ENCODE measurements at places on chromosomes 13 and 19.

DNA sequence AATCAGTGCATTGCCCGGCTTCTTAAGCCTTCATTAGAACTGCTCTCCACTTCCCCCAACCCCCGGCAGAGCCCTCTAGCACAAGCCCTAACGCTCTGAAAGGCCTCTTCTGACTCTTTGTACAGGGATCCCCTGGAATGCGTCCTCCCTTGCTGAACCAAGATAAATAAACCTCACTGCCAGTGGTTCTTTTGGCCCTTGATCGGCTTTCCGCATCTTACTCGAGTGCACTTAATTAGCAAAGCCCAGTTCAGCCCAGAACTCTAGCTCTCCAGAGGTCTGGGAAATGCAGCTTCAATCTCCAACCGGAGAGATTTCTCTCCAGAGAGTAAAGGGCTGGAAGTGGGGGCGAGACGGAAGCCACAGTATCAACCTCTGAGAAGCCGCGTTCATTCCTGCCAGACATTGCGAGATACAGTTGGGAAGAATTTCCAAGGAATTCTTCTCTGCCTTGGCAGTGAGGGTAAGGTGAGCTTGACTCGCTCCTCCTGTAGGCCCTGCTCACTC, 8.7 kb upstream of the ZNF444 start:
- DNase-seq = no peak

DNA sequence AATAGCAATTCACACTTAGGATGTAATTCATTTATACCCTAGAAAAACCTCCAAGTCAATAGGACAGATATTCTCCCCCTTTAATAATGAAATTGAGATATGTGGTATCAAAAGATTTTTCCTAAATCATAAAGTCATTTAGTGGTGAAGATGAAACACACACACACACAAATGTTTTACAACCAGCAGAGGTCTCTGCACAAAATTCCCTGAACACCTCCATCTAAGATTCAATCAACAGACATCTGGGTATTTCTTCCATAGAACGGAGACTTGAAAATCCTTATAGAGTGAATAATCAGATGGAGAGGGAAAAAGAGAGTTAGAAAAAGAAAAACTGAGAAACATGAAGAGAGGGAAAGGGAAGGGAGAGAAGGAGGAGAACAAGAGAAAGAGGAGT, 52.8 kb downstream of the MYCBP2 start:
- no peak for DNase-seq

GRCh38 chr19:9485140-9485539, 13.3 kb downstream of the ZNF560 start:
- DNase-seq = no peak

GRCh38 chr13:66578305-66578704, 651.8 kb downstream of the PCDH9 start:
- DNase-seq = no peak

DNA sequence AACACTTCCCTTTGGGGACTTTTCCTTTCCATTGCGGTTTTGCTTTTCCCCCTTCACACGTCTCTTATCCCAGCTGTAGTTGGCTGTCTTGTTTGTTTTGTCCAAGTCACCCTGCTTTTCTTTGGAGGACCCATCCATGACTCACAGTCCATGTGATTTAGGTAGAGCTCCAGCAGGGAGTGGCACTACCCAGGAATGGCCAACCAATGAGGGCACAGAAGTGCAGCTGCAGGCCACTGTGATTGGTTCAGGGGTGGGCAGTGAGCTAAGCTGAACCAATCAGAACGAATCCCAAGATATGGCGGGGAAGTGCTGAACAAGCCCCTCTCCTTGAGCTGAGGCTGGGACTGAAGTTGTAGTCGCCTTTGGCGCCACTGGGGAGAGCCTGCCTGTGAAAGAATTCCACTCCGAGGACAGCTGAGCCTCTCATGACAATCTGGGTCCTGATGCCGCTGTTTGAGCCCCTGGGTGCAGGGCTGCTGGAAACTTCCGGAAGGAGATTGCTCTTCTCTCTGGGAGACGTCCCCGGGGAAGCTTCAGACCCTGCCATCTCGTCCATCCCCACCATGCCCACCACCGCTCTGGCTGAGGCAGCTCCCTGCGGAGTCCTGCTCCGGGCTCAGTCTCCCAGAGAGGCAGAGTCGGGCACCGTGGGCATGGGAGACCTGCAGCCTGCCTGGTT, 62.9 kb upstream of the URI1 start:
- DNase-seq = peak; percentile 83

DNA sequence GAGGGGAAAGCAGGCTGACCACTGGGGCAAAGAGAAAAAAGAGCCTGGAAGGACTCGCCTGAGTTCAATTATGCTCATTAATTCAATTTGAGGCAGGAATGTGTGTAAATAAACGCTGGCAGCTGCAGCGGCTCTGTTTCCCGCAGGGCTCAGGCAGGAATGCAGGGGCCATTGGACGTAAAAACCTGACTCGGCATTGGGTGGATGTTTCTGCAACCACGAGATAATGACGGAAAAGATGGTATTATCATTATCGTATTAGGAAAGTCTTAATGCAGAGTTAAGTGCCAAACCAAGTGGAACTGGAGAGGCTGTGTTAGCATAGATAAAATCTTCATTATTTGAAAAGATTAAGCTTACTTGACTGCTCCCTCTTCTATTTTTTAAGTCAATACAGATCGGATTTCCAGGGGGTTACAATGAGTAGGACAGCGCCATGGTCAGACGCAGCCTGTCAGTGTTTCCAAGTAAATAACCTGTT, 169.8 kb downstream of the SHISA2 start:
- DNase-seq = peak; percentile 24

- no peak for DNase-seq
These were observed 105.6 kb downstream of the SPRY2 start for GRCh38 chr13:80235166-80235966.

DNA sequence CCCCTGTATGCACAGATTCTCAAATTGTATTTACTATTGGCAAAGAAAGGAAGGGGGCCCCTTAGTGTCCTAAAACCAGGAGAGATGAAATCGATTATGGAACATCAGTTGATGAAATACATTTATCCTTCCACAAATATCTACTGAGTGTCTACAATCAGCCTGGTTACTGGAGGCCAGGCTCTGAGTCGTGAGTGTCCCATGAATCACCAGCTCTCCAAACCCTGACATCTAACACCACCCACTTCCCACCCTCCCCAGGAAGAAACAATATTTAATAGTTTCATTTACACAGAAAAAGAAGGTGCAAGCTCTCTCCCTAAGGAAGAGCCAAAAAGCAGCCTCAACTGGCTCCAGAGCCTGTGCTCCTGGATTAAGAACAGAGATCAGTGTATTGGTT, 25.2 kb downstream of the KCTD15 start:
- no peak for DNase-seq

DNA sequence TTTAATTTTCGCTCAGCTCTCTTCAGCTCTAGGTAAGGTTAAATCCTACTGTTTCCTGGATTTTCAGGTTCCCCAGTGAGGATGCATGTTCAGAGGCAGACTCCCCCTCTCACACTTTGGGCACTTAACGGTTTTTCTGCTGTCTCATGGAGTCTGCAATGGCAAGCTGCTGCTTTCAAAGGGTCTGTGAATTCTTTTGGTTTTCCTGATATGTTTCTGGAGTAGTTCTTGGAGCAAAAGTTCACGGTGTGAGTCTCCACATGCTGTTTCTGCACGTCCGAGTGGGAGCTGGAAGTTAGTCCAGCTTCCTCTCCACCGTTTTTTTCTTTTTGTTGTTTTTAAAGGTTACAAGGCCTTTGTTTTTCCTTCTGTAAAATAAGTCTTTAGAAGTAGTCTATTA, 35.4 kb downstream of the DNAJC15 start:
- no peak for DNase-seq

GRCh38 chr13:44153496-44153895, 220.1 kb upstream of the SERP2 start:
- no peak for DNase-seq
